AG04450 (cell line): ENCODE measurements at places on chromosomes 2 and 18.

DNA sequence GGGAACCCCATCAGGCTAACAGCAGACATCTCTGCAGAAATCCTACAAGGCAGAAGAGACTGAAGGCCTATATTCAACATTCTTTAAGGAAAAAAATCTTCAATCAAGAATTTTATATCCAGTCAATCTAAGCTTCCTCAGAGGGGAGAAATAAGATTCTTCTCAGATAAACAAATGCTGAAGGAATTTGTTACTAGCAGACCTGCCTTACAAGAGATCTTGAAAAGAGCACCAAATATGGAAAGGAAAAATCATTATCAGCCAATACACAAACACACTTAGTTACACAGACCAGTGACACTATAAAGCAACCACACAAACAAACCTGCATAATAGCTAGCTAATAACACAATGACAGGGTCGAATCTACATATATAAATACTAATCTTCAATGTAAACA is 96.5 kb downstream of the SUCLG1 start:
- no peak for DNase-seq

GRCh38 chr2:121539750-121540469 is 9.2 kb downstream of the RNU4ATAC start:
- no peak for DNase-seq

GRCh38 chr2:17749753-17750438 is 3.7 kb downstream of the SMC6 start:
- DNase-seq = no peak

DNA sequence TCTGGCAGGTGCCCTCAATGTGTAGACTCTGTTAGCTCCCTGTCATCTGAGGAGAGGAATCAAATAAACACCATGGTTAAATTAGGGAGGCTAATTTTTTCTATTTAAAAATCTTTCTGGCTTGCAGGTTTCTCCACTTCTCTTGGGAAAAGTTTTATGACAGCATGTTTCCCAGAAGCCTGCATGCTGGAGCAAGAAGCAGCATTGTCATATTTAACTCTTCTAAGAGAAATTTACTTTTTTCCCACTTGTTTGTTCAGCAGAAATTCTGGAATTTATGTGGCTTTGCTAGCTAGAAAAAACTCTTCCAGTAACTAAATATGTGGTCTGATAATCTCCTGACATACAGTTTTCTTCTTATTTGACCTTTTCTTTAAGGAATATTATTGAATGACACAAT is 230.5 kb downstream of the PARD3B start:
- no peak for DNase-seq

DNA sequence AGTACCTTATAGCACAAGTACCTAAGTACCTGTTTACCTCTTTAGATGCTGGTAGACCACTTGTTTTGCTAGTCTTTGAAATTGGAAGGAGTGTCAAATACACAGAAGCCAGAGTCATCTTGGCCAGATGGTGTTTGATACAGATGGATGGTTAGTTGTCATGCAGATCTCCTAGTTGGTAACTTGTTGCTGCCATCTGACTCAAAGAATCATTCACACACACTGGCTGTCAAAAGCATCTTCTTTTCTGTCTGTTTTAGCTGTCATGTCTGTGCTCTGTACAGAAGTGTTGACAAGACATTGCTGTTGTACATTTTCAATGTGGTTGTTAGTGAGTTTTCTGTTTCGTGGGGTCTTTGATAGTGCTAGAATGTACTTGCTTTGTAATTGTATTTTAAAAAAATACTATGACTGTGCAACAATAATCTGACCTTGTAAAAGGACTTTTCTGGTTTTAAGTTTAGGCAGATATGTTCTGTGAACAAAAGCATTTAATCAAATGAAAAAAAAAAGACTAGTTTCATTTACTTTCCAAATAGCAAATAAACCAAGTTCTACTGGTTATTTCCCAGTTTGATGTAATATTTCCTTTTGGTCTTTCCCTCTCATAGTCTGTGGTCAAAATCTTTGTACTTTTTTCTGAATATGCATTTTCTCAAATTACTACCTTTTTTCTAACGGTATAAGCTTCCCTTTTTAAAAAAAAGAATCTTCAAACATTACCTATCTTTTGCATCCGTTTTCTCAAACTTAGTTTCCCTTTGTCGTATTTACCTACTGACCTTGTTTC is 39.9 kb downstream of the TANK start:
- no peak for DNase-seq

DNA sequence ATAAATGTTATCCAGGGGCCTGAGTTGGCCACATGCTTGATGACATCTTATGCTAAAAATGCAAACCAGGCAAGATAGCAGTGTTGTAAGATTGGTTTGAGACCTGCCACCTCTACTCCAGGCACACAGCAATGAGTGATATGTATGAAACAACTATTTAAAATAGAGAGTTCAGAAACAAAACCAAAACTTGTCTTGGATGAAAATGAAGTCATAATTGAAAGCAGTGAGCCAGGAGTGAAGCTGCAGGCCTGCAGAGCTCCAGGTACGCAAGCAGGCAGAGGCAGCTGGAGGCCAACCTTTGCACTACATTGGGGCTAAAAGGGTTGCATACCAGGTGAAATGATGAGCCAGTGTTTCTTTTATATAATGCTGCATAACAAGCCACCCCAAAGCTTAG is 89.2 kb upstream of the SPATS2L start:
- DNase-seq = no peak

DNA sequence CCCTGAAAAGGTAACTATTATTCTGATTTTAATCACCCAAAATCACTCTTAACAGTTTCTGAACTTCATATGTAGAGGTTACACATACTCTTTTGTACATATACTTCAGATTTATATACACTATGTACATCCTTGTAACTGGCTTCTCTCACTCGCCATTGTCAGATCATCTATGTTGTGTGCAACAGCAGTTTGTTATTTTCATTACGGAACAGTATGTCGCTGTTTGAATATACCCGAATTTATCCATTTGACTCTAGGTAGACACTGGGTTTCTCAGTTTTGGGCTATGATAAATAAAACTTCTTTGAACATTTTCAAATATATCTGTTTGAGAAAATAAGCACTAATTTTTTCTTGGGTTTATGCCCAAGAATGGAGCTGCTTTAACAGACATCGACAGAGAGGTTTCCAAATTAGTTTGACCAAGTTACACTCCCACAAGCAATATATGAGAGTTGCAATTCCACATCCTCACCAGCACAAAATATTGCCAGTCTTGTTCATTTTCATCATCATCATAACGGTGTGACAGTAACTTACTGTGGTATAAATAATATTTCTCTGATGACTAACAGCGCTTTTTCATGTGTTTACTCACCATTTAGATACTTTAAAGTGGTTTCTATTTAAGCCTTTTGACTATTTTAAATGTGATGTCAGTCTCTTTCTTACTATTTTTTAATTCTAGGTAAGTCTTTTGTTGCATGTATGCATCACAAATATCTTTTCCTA is 80.9 kb downstream of the SMC6 start:
- DNase-seq = no peak

DNA sequence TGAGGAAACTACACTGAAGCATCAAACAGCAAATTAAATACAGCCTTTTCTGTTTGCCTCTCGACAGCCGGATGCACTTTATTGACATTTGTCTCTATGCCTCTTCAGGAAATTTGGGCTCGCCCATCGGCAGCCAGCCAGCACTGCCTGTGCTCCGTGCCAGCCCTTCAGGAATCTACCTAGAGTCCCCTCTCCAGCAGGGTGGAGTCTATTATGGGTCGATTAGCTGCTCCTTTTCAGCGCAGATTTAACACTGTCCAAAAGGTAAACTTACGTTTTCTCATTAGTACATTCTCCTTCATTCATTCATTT is 91.5 kb downstream of the MYCN start:
- DNase-seq = no peak

- no peak for DNase-seq
Observed at GRCh38 chr2:12303181-12304030, 413.3 kb upstream of the TRIB2 start.

- DNase-seq = no peak
Observed at GRCh38 chr2:75870651-75871137, 160.0 kb upstream of the GCFC2 start.

GRCh38 chr2:47026748-47027534 is 111.3 kb upstream of the MCFD2 start:
- DNase-seq = no peak

DNA sequence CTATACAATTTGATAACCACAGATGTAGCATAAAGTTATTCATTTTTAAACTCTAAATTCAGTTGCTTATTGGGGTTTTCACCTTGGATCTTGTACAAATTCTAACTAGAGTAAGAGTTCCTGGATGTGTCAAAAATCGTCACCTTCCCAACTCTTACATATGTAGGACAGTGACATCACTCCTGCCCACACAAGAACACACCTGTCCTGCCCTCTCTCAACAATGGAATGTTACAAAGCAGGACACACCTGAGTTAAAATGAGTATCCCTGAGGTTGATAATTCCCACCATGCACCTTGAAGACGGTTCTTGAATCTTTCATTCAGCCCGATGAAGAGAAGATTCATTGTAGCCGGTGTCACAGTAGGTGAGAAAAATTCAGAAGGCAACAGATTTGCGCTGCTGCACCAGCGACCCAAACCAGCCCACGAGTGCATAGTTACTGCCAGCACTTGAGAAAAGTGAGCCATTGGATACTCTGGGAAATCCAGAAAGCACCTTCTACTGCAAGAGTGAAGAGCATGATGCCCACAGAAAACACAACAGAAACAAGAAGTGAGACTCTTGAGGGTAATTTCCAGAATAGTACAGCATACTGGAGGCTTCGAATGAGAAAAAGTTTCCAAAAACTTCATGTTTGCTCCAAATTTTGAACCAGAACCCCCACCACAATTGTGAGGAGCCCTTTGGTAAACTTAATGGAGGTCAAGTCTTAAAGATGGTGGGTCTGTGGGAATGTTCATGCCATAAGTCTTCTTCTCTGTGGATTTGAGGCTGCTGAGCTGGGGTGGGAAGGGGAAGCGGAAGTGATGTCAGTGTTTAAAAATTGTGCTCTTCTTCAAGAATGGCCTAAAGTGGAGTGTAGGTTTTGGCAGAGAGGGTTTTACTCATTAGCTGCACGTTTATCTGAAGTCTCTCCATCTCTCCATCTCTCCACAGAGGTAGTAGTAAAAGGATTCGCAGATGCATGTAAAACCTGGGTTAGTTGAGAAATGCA is 34.7 kb upstream of the ADAM23 start:
- DNase-seq = no peak

DNA sequence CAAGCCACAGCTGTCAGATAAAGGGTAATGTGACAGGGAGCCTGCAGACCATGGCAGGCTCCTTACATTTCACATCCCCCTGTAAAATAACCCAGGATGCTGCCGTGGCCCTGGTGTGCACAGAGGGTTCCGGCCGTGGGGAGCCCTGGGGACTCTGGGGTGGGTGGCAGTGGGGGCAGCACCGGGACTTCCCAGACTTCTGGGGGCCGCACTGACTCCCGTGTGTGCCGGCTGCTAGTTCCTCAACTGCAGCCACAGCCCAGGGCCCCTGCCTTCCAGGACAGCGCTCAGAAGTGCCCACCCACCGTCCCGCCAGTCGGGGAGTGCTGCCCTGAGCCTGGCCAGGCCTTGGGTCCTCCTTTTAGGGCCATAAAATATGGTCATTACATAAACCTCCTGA is 56.5 kb downstream of the CIB4 start:
- no peak for DNase-seq

GRCh38 chr2:191109888-191110287 is 40.9 kb downstream of the STAT4 start:
- no peak for DNase-seq

DNA sequence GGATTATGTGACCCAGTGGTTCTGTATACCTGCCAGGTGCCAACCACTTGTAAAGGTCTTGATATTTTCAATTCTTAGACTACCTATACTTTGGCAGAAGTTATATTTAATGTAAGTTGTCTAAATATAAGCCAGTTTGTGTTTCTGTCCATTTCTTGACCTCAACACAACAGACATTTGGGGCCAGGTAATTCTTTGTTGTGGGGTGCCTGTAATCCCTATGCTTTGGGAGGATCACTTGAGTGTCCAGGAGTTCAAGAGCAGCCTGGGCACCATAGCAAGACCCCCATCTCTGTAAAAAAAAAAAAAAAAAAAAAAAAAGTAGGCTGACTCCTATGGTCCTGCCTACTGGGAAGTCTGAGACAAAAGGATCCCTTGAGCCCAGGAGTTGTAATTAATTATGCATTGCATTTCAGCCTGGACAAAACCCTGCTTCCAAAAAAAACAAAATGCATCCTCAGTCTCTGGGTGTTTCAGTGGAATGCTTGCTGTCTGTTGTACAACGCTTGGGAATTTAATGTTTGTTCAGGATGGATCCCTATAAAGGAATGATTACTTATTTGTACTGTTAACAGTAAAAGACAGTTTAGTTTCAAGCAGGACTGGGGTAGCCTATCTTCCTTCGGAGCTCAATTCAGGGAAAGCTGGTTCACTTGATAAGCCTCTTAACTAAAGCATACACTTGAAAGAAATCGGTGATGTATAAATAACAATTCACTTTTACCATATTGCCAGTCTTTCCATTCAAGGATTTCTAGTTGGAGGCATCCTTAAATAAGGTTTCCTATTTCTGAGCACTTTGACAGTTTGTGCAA is 3.4 kb downstream of the RPS27A start:
- DNase-seq = no peak
